ENCODE measurements at places on chromosomes 12 and 14.
A peak's percentile ranks its signal among the peaks of the same experiment; 100 is the strongest.

DNA sequence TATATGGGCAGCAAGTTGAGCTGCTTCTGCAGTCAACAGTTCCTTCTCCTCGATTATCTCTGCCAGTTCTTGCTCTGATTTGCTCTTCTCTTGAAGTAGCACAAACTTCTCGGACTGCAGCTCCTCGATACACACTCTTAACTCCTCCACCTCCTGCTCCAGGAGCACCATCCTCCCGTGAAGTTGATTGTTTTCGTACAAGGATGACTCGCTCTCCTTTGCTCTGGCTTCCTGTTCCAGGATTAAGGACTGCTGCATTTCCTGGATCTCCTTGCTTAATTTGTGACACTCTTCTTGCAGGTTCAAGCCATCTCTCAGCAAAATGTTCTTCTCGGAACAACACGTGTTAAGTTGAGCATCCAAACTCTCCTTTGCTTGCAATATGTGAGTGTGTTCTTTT is 56.2 kb upstream of the VPS33A start:
- no peak for DNase-seq

GRCh38 chr12:124564971-124565491 is 2.4 kb downstream of the NCOR2 start:
- DNase-seq, result no peak

DNA sequence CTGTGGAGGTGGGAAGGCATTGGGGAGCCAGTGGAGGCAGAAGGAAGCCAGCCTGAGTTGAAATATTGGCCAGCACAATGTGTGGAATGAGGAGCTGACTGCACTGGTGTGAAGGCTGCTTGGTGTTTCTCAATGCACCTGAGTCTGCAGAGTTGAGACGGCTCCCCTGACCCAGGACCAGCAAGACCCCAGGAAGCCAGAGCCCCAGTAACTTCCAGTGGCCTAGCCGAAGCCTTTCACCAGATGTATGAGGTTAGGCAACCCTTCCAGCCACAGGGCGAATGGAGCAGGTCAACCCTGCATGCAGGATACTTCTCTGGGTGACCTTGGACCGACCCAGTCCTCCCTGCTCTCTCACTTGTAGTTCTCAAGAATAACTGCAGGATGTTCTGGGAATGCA is 12.9 kb upstream of the KRT73 start:
- peak; percentile 18 for DNase-seq

DNA sequence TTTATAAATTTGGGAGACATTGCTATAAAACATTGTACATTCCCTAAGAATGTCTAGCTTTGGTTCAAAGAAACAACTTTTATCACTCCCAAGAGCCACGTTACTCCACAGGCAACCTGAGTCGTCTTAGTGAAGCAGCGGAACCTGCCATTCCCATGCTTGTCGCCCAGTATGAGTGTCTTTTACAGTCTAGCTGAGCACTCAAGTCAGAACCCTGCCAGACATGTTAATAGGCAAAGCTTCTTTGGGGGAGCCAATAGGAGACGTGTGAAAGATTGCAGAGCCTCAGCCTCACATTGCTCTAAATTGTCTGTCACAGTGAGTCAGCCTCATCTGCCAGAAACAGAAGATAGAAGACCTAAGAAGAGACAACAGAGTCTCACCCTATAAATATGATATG is 541.6 kb upstream of the FLRT2 start:
- DNase-seq, result no peak

GRCh38 chr12:31227401-31227981 is 98.5 kb downstream of the SINHCAF start:
- no peak for DNase-seq

DNA sequence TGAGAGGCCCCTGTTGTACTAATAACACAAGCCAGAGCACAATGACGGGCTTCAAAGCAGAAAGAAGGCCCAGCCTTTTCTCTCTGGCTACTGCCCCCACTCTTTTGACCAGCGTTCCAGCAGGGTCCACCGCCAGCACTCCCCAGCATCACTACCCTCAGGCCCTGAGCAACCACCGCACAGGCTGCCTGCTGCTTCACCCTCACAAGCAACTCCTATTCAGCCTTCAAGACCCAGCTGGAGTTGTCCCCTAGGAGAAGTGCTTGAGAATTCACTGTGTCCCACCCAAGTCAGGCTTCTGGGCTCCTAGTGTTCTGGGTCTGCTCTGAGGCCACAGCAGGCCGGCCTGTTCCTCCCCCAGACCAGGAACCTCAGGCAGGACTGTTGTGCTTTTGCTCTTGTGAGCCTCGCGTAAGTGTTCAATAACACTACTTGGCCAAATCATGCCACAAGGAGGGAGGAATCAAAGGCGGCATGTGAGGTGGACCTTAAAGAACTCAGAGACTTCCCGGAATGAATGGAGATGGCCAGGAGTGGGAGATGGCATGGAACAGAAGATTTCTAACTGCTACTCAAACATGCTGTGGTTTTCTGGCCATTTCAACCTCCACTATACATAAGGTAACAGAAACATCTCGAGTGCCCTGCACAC is 83.3 kb upstream of the GPR68 start:
- no peak for DNase-seq

- no peak for DNase-seq
Measured at GRCh38 chr12:32104572-32105355, 1.9 kb upstream of the BICD1 start.

GRCh38 chr14:103204852-103205540 is 81.7 kb downstream of the TNFAIP2 start:
- no peak for DNase-seq

DNA sequence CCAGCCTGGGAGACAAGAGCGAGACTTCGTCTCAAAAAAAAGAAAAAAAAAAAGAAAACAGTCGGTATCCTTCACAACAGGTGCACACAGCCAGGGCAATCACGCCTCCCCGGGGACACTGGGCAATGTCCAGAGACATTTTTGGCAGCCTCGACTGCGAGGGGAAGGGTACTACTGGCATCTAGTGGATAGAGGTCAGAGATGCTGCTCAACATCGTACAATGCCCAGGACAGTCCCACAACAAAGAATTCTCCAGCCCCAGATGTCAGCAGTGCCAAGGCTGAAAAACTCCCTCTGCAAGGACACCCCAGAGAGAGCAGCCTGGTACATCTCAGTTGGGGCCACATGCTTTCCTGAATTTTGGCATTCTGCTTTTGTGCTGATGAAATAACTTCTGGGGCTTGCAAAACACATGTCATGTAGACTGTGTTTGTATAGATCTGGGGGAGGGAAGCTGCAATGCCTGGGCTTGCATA is 21.5 kb downstream of the ALDH2 start:
- DNase-seq, result peak; percentile 94

GRCh38 chr14:59753512-59753911 is 117.1 kb downstream of the RTN1 start:
- no peak for DNase-seq

Data from left lobe of liver (tissue), 2 donors.